Activated CD8-positive, alpha-beta T cell treated with anti-CD3 and anti-CD28 coated beads, Interleukin-2, amount 10 ng/mL, durations not matched to agents 7 days and 5 days (primary cell): ENCODE measurements at places on chromosomes 7 and 10. TPM values are rescaled to one million over a fixed set of nuclear protein-coding genes. Genes with fewer than 3 reads are reported as not detected.

DNA sequence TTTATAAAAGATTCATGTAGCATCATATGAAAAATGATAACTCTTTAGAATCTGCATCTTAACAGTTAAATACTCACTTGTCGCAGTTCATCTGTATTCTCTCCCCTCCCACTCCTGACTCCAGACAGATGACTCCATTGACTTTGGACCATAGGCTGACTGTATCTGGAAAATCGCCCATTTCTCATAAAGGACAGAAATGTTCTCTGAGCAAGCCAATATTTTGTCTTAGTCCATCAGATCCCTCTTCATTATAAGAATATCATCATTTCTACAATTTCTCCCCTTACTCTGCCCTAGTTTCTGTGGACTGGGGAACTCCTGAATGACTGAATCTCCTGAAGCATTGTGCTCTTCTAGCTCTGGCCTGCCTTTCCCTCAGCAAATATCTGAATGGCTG is 125.4 kb downstream of the SEMA3D start:
- no peak for DNase-seq

- DNase-seq, result no peak
These were observed 45.5 kb downstream of the MYOF start for GRCh38 chr10:93436591-93437085.

GRCh38 chr10:59967079-59967478 is 60.7 kb upstream of the CCDC6 start:
- DNase-seq, result no peak

DNA sequence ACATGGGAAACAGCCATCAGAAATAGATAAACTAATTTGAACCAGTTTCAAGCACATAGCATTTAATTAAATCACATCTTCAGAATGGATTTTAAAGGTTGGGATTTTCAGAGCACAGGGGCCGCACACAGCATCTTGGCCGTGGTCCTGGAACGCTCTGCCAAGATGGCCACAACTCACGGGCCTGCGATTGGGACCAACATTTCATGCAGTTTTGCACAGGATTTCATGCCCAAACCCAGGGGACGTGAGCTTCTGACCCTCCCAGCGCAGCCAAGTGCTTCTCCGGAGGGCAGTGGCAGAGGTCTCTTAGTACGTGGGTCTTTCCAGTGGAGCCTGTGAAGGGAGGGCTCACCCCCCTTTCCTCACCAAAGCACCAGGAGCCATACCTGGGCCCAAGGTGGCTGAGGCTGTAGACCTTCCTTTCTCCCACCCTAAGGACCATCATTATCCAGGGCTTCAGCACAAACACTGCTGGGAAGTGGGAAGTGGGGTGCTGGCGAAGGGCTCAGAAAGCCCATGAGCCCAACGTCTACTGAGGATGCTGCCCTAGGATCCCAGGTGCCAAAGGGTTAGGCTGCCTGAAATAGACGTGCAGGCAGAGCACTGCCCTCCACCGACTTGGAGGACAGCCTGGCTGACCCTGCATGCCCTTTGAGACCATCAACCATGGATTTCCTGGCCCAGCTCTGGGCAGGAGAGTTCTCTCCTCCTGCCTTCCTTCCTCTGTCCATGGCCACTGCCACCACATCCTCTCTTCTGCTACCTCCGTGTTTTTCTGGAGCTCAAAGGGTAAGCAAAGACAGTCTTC is 611.2 kb upstream of the MGMT start:
- peak; percentile 7 for DNase-seq

DNA sequence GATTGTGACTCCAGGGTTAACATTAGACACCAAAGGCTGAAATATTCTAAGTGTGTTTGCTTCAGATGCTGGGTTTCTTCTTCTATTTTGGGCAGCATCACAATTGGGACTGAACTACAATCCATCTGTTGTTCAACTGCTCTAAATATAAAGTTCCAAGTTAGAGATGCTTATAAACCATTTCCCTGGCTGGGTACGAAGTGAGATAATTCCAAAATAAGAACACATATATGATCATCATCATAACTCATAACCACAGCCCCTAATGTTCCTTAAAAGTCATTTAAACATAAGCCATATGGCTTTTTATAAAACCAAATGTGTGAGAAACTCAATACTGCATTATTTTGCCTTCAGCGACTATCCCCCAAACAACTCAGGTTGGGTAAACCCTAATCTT is 28.8 kb downstream of the DNA2 start:
- DNase-seq, result no peak

DNA sequence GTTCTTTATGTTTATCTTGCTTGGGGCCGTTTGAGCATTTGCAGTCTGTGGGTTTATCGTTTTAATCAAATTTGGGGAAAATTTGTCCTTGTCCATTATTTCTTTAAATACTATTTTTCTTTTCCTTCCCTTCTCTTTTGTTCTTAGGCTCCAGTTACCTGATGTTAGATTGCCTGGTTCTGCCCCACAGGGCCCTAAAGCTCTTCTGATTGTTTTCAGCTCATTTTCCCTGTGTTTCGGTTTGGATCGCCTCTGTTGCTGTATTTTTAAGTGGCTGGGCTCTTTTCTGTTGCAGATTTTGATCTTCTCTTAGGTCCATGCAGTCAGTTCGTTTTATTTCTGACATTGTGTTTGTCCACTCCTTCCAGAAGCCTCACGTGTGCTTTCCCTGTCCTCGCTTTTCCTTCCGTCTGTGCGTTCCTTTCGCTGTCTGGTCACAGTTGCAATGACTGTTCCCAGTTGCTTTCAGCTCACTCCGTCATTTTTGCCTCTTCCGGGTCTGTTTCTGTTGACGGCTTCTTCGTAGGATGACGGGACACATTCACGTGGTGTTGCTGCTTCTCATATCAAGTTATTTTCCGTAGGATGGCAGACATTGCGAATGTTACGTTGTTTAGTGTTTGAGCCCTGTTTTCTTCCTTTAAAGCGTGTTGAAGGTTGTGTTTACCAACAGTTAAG is 111.4 kb downstream of the INPP5A start:
- no peak for DNase-seq

DNA sequence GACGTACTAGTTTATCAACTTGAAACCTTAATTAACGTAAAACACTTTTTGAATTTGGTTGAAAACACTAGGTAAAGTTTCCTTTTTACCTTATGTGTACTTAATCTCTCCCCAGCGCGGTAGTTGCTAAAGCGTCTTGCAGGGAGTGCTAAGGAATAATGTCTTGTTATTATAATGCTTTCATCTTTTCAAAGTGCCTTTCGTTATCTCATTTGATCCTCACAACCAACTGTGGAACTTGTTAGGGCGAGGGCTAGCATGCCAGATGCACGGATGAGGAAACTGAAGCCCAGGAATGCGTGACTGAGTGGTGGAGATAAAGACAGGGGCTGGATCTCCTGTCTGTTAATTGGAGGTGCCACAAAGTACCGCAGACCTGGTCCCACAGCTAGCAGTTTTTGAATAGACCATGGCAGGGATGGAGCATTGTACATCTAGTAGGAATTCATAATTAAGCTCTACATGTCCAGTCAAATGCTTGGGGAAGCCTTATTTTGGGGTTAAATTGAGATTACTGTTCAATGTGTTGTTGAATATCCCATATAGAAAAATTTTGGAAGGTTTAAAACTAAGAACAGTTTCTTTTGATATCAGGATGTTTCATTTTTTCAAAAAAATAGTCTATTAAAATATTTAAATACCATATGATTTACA is 234.3 kb downstream of the SH2D4B start:
- DNase-seq, result no peak

GRCh38 chr7:94127026-94127425 is 122.9 kb upstream of the BET1 start:
- DNase-seq, result no peak

GRCh38 chr10:6956562-6956961 is 376.5 kb upstream of the PRKCQ start:
- DNase-seq, result no peak

DNA sequence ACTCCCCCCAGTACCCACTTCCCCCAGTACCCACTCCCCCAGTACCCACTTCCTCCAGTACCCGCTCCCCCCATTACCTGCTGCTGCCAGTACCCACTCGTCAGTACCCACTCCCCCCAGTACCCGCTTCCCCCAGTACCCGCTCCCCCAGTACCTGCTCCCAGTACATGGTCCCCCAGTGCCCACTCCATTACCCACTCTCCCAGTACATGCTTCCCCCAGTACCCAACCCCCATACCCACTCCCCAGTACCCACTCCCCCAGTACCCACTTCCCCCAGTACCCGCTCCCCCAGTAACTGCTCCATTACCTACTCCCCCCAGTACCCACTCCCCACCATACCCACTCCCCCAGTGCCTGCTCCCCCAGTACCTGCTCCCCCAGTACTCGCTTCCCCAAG is 550.6 kb downstream of the DNAJB6 start:
- DNase-seq, result no peak

GRCh38 chr7:122054393-122054792 is 89.7 kb downstream of the AASS start:
- no peak for DNase-seq

- DNase-seq, result no peak
These were observed 213.5 kb upstream of the TMEM229A start for GRCh38 chr7:124246262-124246863.

GRCh38 chr7:17549406-17549805 is 251.0 kb downstream of the AHR start:
- no peak for DNase-seq

GRCh38 chr10:110474826-110475225 is 22.9 kb upstream of the DUSP5 start:
- DNase-seq, result no peak

GRCh38 chr10:124088915-124089314 is 4.5 kb downstream of the CHST15 start:
- DNase-seq, result no peak

DNA sequence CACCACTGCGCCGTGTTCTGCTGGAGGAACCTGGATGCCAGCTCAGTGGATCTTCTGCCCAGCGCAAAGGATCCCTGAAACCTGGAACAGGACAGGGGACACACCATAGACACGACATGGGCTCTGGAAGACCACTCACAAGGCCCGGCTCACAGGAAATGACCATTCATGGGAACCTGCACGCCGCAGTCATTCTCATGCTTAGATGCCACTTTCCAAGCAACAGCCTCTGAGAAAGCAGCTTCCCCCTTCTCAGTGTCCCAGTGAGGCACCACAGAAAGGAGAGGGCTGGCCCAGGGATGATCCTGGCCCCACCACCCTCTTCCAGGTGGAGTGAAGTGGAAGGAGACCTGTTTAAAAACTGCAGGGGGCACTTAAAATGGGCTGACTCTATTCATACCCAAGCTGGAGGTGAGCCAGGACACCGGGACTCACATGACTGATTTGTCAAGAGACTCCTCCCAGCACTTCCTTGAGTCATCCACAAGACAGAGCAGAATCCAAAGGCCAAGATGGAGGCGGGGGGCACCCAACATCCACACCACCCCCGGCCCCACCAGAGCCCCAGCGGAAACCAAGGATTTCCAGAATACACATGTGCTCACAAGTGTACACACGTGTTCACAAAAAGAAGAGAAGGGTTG is 11.2 kb downstream of the CTBP2 start:
- no peak for DNase-seq

DNA sequence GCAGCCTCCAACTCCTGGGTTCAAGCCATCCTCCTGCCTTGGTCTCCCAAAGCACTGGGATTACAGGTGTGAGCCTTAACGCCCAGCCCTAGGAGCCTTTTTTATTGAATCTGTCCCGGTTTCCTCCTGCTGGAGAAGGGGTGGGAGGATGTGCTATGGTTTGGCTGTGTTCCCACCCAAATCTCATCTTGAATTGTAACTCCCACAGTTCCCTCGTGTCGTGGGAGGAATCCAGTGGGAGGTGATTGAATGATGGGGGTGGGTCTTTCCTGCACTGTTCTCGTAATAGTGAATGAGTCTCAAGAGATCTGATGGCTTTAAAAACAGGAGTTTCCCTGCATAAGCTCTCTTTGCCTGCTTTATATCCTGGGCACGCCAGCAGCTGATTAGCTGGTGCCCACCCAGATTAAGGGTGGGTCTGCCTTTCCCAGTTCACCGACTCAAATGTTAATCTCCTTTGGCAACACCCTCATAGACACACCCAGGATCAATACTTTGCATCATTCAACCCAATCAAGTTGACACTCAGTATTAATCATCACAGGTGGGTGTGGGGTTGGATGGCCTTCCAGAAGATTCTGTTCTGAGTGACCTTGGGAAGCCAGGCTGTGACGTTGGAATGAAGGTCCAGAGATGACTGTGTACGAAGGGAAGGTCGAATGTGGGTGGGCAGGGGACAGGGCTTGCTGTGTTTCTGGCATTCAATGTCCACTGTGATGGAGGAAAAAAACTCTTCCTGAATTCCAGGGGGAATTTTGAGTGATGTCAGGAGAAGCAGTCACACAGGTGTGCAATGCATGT is 33.8 kb upstream of the CUX1 start:
- no peak for DNase-seq

GRCh38 chr7:155747209-155747608 is 65.1 kb downstream of the SHH start:
- no peak for DNase-seq

GRCh38 chr7:144144426-144144825 is 21.4 kb downstream of the OR2A14 start:
- DNase-seq, result no peak

- DNase-seq, result no peak
These were observed 76.6 kb downstream of the CYP26A1 start for GRCh38 chr10:93150289-93150688.

DNA sequence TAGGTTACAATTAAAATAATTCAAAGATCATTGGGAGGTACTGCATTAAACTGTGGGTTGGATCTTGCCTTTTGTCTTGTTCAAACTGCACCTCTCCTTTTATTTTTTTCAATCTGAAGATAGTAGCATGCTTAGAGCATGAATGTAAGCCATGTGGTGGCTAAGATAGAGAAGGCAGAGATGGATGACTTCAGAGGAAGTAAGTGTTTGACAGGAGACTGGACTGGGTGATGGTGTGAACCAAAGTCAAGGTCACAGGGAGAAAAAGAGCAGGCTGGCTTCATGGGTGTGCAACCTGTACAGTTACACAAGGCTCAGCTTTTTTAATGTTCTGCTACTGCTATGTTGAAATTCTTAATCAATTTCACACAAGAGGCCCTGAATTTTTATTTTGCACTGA is 85.6 kb downstream of the ZEB1 start:
- DNase-seq, result no peak

DNA sequence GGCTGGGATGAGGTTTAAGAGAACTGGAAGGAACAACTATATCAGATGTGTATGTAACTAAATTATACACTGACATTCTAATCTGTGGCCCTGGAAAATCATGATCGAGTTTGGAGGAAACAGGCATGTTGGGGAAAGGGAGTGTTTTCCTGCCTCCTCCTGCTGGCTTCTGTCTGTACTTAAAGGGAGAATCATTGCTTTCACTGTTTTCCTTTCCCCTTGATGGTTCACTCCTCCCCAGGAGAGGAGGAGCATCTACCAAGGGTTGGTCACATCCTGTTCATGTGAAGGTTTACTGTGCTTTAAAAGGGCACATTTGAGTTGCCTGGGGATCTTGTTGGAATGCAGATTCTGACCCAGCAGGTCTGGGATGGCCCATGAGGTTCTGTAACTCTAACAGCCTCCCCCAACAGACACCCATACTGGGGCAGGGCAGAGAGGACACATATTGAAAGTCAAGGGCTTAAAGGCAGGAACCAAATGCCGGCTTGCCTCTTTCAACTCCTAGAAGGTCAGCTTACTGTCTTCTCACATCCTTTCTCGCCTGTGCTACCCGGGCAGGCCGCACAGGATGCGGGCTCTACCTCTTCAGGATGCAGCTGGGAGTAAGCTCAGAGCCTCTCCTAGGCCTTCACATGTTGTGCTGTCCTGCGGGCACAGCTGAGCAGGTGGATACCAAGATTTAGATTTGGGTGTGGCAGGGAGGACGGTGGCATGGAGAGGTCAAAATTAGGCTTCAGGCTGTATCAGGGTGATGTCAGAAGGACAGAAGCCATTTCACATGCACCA is 694.8 kb downstream of the KCNMA1 start:
- DNase-seq, result no peak

Gene IGF2BP3
- total RNA-seq, result 0.52 TPM

Gene OR6V1
- not detected for total RNA-seq

Gene GALNT17
- total RNA-seq, result not detected

Gene SP8
- total RNA-seq, result not detected

Gene MXI1
- total RNA-seq, result 12.3 TPM

Gene PRPF18
- total RNA-seq, result 23.9 TPM
